ENCODE measurements at places on chromosomes 3 and 15.

- no peaks in the 10 kb centered on the region for H3K27me3 ChIP-seq
- no peak for DNase-seq
- H3K4me1 ChIP-seq = no peaks in the 10 kb centered on the region
- no peaks in the 10 kb centered on the region for H3K36me3 ChIP-seq
- H3K4me3 ChIP-seq = no peak overlapping the region
- H3K27ac ChIP-seq = no peak overlapping the region
Measured at GRCh38 chr3:124207873-124208485, 216.1 kb upstream of the ROPN1 start.

GRCh38 chr15:61651267-61651666 is 409.0 kb downstream of the VPS13C start:
- no peaks in the 10 kb centered on the region for H3K36me3 ChIP-seq
- no peak for DNase-seq
- no peaks in the 10 kb centered on the region for H3K27me3 ChIP-seq
- H3K4me3 ChIP-seq = no peak overlapping the region
- H3K27ac ChIP-seq = no peak overlapping the region
- no peaks in the 10 kb centered on the region for H3K4me1 ChIP-seq

DNA sequence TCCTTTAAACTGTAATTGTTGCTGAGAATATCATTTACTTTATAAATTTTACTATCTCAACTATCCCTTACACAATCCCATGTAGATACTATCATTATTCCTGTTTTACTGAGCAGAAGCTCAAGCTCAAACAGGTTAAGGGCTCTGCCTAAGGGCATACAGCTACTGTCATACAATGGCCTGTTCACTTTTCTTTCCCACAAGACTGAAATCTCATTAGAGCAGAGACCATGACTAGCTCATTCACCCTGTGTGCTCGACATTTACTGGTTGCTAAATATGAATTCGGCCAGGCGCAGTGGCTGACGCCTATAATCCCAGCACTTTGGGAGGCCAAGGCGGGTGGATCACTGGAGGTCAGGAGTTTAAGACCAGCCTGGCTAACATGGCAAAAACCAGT is 1.6 kb upstream of the MESP2 start:
- no peak overlapping the region for H3K4me3 ChIP-seq
- H3K4me1 ChIP-seq = peaks cover 6% of the 10 kb centered on the region

- no peak overlapping the region for H3K4me3 ChIP-seq
- no peaks in the 10 kb centered on the region for H3K4me1 ChIP-seq
- no peak for DNase-seq
- no peak overlapping the region for H3K27ac ChIP-seq
- H3K27me3 ChIP-seq = no peaks in the 10 kb centered on the region
Measured at GRCh38 chr15:36761132-36761847, 181.9 kb downstream of the CDIN1 start.

GRCh38 chr3:23600167-23600871 is 205.4 kb upstream of the UBE2E1 start:
- H3K36me3 ChIP-seq = no peaks in the 10 kb centered on the region
- no peak for DNase-seq
- H3K4me1 ChIP-seq = peaks cover 8% of the 10 kb centered on the region
- H3K27me3 ChIP-seq = no peaks in the 10 kb centered on the region

DNA sequence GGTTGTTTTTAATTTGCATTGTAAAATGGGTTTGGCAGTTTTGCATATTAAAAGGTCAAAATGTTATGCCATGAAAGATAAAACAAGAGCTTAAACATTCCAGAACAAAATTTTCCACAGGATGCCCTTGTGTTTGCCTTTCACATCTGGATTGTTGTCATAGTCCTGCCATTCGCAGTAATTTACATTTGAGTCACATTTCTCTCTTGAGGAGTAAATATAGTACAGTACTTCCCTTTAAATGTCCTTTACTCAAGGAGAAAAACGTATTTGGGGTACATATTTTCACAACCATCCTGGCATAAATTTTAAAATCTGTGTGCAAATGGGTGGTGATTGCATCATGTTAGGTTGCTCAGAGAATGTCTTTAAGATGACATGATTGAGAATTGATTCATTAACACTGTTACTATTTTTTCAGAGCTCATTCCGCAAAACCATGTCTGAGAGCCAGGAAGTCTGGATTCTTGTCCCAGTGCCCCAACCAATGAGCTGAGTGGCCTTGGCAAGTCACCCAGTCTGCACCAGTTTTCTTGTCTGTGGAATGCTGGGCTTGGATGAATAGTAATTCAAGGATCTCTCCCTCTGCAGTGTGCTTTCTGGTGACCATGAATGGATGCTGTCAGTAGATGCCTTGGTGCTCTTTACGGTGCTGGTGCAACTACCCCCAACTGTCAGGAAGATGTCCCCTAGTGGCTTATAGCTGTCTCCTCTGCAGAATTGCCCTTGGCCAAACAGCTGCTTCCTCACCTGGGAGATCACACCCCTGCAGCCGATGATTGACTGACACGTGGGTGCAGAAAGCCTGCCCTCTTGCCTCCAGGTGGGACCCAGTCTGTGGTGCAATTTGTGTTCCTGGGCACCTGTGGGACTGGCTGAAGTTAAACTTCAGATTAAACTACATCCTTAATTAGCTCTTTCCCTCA is 43.0 kb downstream of the ABHD5 start:
- H3K27ac ChIP-seq = no peak overlapping the region
- no peaks in the 10 kb centered on the region for H3K27me3 ChIP-seq
- no peaks in the 10 kb centered on the region for H3K36me3 ChIP-seq
- DNase-seq = no peak

All from SK-N-SH (cell line).